ENCODE measurements at places on chromosomes 3 and 15.

GRCh38 chr3:133525435-133525834 is 48.1 kb upstream of the CDV3 start:
- DNase-seq = no peak

GRCh38 chr15:64695561-64695992 is 79.8 kb downstream of the RBPMS2 start:
- no peak for DNase-seq

- no peak for DNase-seq
Observed at GRCh38 chr3:134317106-134317947, 56.9 kb downstream of the AMOTL2 start.

DNA sequence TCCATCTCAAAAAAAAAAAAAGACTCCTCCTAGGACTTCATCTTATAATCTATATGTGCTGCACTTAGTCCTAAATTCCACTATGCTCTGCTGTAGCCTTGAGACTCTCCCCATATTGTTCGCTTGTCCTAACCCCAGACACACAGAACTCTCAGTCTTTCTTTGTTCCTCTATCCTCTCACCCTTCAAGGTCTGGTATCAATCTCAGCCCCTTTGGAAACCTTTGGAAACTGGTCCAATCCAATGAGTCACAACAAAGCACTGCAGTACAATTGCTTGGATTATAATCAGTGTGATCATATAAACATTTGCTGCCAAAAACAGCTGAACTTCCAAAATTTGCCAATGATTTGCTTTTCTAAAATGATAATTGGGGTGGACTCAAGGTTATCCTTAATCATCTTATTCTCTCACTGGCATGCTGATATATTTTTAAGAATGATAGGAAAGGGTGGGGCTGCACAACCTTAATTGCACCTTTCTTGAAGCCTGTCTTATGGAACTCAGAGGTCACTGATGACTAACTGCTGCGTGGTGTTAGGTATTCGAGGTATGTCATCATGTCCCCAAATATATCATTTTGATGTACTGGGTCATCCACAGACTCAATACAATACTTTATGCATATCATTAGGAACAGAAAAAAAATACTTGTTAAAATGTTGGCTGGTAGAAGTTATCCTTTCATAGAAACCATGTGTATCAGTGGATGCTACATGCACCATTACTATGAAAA is 756.7 kb downstream of the NR2F2 start:
- DNase-seq = no peak

- no peak for DNase-seq
Observed at GRCh38 chr3:106839576-106840280, 537.5 kb upstream of the CCDC54 start.

- DNase-seq = no peak
Observed at GRCh38 chr3:13460341-13460736, 19.8 kb upstream of the HDAC11 start.

DNA sequence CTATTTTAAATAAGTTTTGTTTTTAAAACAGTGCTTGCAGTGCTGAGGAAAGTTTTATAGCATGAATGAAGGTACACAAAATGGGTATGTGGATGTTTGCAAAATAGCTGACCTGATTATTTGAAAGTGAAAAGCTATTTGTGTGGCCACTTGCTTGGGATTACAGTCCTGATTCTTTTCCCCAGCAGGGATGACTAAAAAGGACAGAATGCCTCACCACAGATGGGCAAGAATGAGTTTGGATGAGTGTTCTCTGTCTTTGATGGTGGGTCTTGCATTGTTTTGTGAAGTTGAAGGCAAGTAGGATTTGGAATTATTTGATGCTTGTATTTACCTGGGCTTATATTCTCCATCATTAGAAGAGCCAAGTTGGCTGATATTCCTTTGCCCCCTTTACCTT is 48.8 kb upstream of the MEIS2 start:
- no peak for DNase-seq

GRCh38 chr3:111568911-111569310 is 26.2 kb downstream of the ZBED2 start:
- DNase-seq = no peak

DNA sequence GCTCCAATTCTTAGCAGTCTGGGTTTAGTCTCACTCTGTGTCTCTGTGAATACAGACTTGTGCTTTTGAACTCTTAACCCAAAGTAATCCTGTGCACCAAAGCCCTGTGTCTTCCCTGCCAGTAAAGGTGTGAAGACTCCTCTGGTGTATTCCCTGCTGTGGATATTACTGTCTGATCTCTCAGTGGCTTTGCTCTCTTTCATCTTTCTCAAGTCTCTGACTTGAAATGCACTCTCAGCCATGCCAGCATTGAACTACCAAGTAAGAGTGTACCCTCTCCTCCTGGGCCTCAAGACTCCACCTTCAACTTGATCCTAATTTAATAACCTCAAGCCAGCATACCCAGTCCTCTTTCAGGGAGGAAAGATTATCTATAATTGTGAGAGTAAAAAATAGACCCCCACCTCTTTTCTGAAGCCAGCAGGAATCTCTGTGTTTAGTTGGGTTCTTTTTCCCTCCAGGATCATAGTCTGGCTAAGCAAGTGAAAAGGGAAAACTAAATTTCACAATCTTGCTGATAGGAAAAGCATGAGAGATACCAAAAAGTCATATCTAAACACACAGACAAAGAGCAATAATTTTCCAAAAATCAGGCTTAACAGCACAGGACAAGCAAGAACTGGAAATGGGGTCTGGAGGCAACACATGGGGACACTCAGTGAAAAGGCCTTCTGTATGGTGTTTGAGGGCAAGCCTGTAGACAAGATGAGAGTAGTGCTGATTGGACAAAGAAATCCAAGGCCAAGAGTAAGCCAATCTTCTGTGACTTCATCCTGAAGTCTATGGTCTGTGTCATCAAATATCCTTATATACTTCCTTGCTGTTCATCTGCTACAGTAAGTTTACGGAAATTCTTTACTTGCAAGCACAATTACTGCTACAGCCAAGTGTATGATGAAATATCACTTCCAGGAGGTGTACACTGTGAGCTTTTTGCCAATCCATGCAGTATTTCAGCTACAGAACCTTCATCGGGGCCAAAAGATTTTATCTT is 296.1 kb upstream of the TGFBR2 start:
- no peak for DNase-seq

DNA sequence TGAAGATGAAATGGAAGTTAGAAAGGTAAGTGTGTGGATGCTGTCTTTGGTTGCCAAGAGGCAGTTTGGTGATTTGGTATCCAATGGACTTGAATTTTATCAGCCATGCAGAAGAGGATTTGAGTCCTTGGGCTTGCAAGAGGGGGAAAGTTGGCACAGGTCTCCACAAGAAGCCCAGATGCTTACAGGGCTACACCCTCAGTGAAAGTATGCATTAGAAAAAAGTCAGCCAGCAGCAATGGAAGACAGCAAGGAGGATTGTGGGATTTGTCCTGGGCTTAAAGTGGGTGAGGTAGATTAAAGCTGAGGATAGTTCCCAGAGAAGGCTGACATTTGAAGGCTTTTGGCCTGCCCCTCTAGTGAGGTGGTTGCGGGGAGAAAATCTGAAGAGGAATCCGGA is 17.0 kb downstream of the ZNF660 start:
- no peak for DNase-seq

- DNase-seq = peak; percentile 11
Observed at GRCh38 chr3:112437146-112438022, 61.9 kb downstream of the BTLA start.

DNA sequence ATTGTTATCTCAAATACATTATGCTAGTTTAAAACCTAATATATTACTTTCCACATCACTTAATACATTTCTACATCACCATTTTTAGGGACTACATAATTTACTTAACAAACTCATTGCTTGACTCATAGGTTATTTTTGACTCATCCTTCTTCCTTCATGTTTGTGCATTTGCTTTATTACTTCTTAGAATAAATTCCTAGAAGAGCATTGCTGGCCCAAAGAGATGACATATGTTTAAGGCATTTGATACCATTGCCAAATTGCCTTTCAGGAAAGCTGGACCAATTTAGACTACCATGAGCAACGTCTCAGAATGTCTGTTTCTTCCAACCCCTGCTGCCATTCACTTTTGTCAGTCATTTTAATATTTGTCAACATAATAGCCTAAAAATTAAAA is 905.8 kb downstream of the IGSF11 start:
- DNase-seq = peak; percentile 37

DNA sequence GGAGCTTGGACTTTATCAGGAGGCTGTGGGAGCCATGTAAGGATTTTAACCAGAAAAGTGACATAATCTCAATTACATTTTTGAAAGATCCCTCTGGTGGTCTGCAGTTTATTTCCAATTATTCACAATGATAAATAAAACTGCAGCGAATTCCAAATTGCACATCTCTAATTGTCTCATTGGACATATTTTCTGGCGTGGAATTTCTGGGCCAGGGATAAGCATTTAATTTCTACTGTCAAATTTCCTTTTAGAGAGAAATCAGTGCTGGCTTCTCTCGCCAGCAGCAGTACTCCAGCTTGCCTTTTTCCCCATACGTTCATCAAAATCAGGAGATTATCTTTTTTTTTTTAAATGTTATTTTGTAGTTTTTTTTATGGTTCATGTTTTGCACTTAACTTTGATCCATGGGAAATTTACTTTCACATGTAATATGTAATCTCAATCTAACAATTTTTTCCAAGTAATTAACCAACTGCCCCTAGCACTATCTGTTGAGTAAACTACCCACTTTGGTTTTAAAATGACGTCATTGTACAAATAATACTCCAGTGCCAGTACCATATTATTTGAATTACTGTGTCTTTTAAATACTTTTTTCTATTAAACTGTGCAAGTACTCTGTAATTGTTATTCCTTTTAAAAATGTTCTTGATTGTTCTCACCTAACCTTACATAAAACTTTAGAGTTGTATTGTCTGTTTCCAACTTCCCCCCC is 251.8 kb downstream of the ADAMTSL3 start:
- DNase-seq = no peak

GRCh38 chr15:32096916-32097617 is 66.8 kb downstream of the CHRNA7 start:
- DNase-seq = no peak

- peak; percentile 80 for DNase-seq
Observed at GRCh38 chr3:99637368-99638111, 854 bp upstream of the COL8A1 start.

- no peak for DNase-seq
Observed at GRCh38 chr3:193297421-193297820, 56.4 kb downstream of the PLAAT1 start.

DNA sequence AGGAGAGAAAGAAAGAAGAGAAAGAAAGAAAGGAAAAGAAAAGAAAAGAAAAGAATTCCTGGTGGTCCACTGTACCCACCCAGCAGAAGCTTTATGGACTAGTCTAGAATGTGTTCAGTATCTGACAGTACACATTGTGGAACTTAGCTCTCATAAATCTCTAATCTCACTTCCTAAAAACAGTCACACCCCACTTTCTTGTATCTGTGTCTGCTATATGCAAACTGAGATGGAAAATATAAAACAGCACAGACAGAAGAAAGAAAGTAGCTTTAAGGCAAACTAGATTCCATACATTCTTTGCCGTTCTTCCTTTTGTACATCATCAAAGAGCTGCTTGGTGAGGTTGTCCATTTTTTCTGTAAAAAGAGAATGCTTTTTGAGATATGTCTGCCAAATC is 41.1 kb upstream of the GNB5 start:
- DNase-seq = no peak

- no peak for DNase-seq
Observed at GRCh38 chr3:129428007-129428375, 445 bp downstream of the EFCAB12 start.

DNA sequence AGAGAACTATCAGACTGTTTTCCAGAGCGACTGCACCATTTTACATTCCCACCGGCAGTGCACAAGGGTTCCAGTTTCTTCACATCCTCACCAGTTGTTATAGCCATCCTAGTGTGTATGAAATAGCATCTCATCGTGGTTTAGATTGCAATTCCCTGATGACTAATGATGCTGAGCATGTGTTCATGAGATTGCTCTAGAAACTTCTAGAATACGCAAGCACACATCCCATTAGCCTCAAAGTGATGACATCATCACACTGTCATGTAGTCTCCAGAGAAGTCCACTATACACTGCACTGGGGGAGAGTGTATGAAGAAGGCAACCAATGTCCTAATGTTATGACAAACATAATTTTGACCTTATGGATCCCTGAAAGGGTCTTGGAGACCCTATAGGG is 30.1 kb downstream of the FBLN2 start:
- peak; percentile 58 for DNase-seq

DNA sequence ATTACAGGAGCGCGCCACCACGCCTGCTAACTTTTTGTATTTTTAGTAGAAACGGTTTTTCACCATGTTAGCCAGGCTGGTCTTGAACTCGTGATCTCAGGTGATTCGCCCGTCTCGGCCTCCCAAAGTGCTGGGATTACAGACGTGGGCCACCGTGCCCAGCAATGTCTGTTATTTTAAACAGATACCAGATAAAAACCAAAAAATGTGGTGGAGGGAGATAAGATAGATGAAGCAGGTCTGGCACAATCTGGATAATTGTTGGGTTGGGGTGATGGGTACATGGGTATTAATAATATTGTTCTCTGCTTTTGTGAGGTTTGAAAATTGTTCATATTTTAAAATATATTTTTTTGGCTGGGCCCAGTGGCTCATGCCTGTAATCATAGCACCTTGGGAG is 4.7 kb downstream of the RNF111 start:
- DNase-seq = no peak

- DNase-seq = no peak
Observed at GRCh38 chr3:31230425-31231223, 302.1 kb upstream of the STT3B start.

- DNase-seq = no peak
Observed at GRCh38 chr15:40928821-40929659, at the start of gene DLL4. DLL4 (plus strand) TSS chr15:40929340; CDS start chr15:40929669, 329 bp downstream.

- no peak for DNase-seq
Observed at GRCh38 chr15:41394924-41395323, 7.4 kb downstream of the NDUFAF1 start.

DNA sequence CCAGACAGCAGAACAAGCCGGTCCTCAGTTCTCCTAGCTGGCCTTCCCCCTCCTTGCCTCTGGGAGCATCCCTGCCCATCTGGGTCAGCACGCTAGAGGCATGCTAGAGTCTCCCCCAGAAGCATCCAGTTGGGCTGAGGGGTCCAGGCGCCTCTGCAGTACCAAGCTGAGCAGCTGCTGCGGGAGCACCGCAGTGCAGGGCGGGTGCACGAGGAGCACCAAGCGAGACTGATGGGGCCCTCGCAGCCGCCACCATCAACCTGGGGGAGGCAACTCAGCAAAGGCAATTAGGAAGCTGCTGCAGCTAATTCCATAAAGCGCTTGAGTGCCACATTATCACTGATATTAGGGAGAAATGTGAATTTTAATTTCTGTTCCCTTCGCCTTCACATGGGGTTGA is 12.4 kb downstream of the CACNA2D3 start:
- no peak for DNase-seq

DNA sequence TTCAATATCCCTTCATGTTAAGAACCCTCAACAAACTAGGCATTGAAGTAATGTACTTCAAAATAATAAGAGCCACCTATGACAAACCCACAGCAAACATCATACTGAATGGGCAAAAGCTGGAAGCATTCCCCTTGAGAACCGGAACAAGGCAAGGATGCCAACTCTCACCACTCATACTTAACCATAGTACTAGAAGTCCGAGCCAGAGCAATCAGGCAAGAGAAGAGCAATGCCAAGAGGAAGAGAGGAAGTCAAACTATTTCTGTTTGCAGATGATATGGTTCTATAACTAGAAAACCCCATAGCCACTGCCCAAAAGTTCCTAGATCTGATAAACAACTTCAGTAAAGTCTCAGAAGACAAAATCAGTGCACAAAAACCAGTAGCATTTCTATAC is 161.9 kb downstream of the UBE2E2 start:
- no peak for DNase-seq
